Ascending aorta (tissue), 2 donors: ENCODE measurements at places on chromosomes 12 and 14. TPM values are rescaled to one million over a fixed set of nuclear protein-coding genes. Genes with fewer than 3 reads are reported as not detected.
A peak's percentile ranks its signal among the peaks of the same experiment; 100 is the strongest.

ACRBP gene
- 10.6 TPM for total RNA-seq

INHBE gene
- total RNA-seq, result not detected

POTEM gene
- not detected for total RNA-seq

RDH5 gene
- 3.6 TPM for total RNA-seq

ACSM4 gene
- not detected for total RNA-seq

A2ML1 gene
- not detected for total RNA-seq

NOC4L gene
- 9.2 TPM for total RNA-seq

DNA sequence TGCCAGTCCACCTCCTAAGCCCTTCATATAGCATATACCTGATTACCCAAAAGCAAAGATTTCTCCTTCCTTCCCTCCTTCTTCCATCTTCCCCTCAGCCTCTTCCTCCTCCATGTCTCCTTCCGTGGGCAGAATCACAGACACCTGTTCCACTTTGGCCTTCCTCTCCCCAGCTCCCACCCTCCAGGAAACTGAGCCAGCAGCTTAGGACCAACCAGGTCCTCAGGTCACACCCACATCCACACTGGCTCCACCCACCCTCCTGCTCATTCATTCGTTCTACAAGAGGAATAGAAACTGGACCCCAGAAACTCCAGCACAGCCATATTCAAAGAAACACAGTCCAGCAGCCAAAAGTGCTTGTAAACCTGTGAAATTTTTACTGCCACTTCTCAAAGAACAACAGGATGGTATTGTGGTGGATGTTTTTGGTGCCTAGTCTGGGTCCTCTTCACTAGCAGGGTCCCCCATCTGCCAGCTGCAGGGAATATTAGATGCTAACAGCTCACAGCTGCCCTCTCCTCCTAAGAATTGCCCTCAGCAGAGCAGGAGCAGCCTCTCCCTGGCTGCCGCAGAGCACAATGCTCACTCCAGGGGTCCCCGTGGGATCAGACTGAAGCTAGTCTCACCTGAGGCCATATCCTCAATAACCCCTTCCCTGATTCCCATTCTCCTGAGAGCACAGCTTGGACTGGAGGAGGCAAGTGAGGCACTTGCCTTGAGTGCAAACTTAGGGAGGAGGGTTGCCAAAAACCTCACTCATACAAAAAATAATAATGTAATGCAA lies 18.4 kb downstream of the CMKLR1 start:
- H3K27me3 ChIP-seq, result no peaks in the 10 kb centered on the region
- H3K4me3 ChIP-seq, result no peak overlapping the region
- peak overlapping the region; percentile 61 for H3K27ac ChIP-seq
- DNase-seq, result no peak
- H3K36me3 ChIP-seq, result no peaks in the 10 kb centered on the region

DNA sequence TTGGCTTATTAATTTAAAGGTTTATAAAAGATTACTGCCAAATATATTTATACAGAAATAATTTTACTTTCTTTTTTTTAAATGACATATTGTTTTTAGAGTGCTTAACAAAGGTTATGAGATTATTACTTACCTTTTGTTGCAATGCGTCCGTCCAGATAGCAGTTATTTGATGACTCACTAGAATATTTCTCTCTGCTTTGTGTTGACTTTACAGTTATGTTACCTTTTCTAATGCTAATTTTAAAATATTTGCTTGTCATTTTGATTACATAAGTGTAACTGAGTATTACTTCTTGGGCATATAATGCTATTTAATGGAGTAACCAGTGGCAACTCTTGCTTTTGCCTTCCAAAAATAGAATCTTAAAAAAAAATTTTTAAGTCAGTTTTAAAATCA lies 6.3 kb upstream of the PZP start:
- H3K4me3 ChIP-seq, result no peak overlapping the region
- no peak for DNase-seq
- H3K27ac ChIP-seq, result no peak overlapping the region
- no peaks in the 10 kb centered on the region for H3K36me3 ChIP-seq
- no peaks in the 10 kb centered on the region for H3K27me3 ChIP-seq

- H3K36me3 ChIP-seq, result no peaks in the 10 kb centered on the region
- H3K27me3 ChIP-seq, result no peaks in the 10 kb centered on the region
- DNase-seq, result no peak
- H3K4me3 ChIP-seq, result no peak overlapping the region
Measured at GRCh38 chr12:75404231-75404630, 13.3 kb downstream of the GLIPR1L2 start.

DNA sequence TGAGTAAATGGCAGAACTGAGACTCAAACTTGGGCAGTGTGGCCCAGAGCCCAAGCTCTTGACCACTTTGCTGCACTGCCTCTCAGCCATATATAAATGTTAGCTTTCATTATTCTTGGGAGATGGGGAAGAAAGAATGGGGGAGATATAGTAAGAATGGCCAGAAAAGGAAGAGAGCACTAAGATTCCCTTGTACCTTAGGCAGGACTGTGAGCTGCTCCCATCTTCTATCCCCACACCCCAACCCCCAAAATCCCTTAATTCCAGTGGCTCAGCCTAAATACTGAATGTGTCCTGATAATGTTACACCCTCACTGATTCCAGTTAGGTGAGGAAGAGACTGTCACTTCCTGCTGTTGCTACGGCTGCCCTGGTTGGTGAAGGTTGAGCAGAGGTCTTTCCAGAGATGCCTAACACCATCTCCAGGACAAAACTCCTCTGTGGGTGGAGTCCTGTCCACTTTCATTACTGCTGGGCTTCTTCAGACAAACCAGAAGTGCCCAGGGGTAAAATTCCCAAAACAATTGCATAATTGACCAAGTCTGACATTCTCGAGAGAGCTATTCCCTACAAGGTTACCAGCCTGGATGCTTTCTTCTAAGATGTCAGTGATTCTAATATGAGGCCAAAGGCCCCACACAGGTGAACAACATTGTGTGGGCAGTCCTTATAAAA lies 51.8 kb downstream of the GNG2 start:
- no peak for DNase-seq
- H3K27me3 ChIP-seq, result no peaks in the 10 kb centered on the region
- H3K4me1 ChIP-seq, result no peaks in the 10 kb centered on the region
- no peak overlapping the region for H3K27ac ChIP-seq
- H3K4me3 ChIP-seq, result no peak overlapping the region

DNA sequence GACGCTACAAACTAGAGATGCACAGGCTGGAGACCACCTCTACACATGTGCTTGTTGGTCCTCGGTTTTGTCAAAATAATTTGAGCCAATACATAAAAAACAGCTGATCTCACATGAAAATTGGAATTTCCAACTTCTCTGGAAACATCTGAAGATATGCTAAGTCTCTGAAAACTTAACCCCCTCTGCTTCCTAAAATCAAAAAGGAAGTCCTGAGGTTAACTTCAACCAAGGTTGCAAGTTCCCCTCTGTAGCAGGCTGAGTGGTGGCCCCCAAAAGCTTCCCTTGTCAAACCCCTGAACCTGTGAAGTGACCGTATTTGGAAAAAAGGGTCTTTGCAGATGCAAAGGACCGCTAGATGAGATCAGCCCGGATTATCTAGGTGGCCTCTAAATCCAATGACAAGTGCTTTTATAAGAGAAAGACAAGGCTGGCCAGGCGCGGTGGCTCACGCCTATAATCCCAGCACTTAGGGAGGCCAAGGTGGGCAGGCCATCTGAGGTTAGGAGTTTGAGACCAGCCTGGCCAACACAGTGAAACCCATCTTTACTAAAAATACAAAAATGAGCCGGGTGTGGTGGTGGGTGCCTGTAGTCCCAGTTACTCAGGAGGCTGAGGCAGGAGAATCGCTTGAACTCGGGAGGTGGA lies 32.0 kb upstream of the VPS37B start:
- H3K27ac ChIP-seq, result no peak overlapping the region
- no peak overlapping the region for H3K4me3 ChIP-seq
- no peaks in the 10 kb centered on the region for H3K36me3 ChIP-seq
- H3K27me3 ChIP-seq, result no peaks in the 10 kb centered on the region
- no peak for DNase-seq
- H3K4me1 ChIP-seq, result no peaks in the 10 kb centered on the region

DNA sequence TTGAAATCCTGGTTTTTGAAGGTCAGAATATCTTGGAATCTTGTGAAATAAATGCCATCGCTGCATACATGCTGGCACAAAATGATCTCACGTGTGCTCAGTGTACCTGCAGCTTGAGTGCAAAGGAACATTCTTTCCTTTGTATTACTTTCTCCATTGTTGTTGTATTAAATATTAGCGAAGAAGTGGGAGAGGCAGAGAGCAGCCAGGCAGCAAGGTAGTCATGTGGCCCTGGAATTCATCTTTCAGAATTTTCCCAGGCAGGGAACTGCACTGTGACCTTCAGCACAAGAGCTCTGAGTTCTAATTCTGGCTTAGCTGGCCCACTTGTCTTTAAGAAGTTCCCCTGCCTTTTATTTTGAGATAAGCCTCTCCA lies 145.5 kb downstream of the PRKCH start:
- H3K36me3 ChIP-seq, result no peaks in the 10 kb centered on the region
- peaks cover 4% of the 10 kb centered on the region for H3K4me1 ChIP-seq
- H3K4me3 ChIP-seq, result no peak overlapping the region
- H3K27me3 ChIP-seq, result no peaks in the 10 kb centered on the region
- DNase-seq, result no peak

GRCh38 chr12:80825506-80825905 lies 108.8 kb downstream of the MYF5 start:
- no peak for DNase-seq
- H3K27ac ChIP-seq, result no peak overlapping the region
- no peaks in the 10 kb centered on the region for H3K4me1 ChIP-seq
- no peak overlapping the region for H3K4me3 ChIP-seq

- no peak overlapping the region for H3K4me3 ChIP-seq
- no peaks in the 10 kb centered on the region for H3K36me3 ChIP-seq
- no peak overlapping the region for H3K27ac ChIP-seq
- DNase-seq, result no peak
- H3K27me3 ChIP-seq, result no peaks in the 10 kb centered on the region
Measured at GRCh38 chr12:85740186-85740585, 96.0 kb downstream of the RASSF9 start.

- no peak overlapping the region for H3K4me3 ChIP-seq
- no peaks in the 10 kb centered on the region for H3K27me3 ChIP-seq
- DNase-seq, result no peak
- H3K27ac ChIP-seq, result no peak overlapping the region
- no peaks in the 10 kb centered on the region for H3K36me3 ChIP-seq
Measured at GRCh38 chr12:117718559-117718958, 250.2 kb downstream of the KSR2 start.

- H3K27ac ChIP-seq, result no peak overlapping the region
- H3K27me3 ChIP-seq, result no peaks in the 10 kb centered on the region
- no peak overlapping the region for H3K4me3 ChIP-seq
- no peak for DNase-seq
- H3K4me1 ChIP-seq, result no peaks in the 10 kb centered on the region
Measured at GRCh38 chr12:93921521-93921920, 226.9 kb upstream of the PLXNC1 start.

GRCh38 chr12:114547636-114548035 lies 136.3 kb downstream of the TBX3 start:
- no peaks in the 10 kb centered on the region for H3K27me3 ChIP-seq
- no peak for DNase-seq
- H3K4me3 ChIP-seq, result no peak overlapping the region
- no peaks in the 10 kb centered on the region for H3K4me1 ChIP-seq
- no peaks in the 10 kb centered on the region for H3K36me3 ChIP-seq
- H3K27ac ChIP-seq, result no peak overlapping the region

DNA sequence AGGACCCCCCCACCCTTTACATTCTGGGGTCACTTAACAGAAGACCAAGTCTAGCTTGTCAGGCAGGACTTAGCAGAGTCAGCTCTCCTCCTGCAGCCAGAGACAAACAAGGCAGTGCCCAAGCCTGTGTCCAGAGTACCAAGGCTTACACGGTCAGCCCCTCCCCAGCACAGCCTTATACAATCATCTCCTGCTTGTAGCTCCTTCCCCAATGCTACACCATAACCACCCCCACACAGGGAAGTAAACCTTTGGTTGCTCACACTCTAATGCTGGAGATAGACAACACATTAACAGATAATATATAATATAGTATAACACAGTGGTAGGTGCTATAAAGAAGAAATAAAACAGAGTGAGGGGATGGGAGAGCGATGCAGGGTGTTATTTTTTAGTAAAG lies 175.4 kb upstream of the PWP1 start:
- H3K27me3 ChIP-seq, result no peaks in the 10 kb centered on the region
- no peaks in the 10 kb centered on the region for H3K36me3 ChIP-seq
- H3K4me1 ChIP-seq, result no peaks in the 10 kb centered on the region

DNA sequence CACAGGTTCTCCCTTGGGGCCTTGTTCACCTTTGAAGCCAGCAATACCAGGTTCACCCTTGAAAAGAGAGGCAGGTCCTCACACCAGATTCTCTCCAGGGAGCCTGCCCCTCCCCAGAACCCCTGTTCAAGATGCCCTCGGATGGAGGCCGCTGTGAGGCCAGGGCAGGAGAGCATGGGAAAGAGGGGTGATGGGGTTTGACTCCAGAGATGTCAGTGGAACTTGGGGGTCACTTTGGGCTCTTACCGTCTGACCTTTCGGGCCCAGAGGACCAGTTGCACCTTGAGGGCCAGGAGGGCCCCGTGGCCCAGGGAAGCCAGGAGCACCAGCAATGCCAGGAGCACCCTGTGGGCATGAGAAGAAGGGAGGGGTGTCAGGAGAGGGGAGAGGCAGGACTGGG lies 17.4 kb downstream of the COL2A1 start:
- DNase-seq, result no peak
- H3K36me3 ChIP-seq, result no peaks in the 10 kb centered on the region
- no peaks in the 10 kb centered on the region for H3K4me1 ChIP-seq
- no peaks in the 10 kb centered on the region for H3K27me3 ChIP-seq
- H3K27ac ChIP-seq, result no peak overlapping the region
- H3K4me3 ChIP-seq, result no peak overlapping the region

DNA sequence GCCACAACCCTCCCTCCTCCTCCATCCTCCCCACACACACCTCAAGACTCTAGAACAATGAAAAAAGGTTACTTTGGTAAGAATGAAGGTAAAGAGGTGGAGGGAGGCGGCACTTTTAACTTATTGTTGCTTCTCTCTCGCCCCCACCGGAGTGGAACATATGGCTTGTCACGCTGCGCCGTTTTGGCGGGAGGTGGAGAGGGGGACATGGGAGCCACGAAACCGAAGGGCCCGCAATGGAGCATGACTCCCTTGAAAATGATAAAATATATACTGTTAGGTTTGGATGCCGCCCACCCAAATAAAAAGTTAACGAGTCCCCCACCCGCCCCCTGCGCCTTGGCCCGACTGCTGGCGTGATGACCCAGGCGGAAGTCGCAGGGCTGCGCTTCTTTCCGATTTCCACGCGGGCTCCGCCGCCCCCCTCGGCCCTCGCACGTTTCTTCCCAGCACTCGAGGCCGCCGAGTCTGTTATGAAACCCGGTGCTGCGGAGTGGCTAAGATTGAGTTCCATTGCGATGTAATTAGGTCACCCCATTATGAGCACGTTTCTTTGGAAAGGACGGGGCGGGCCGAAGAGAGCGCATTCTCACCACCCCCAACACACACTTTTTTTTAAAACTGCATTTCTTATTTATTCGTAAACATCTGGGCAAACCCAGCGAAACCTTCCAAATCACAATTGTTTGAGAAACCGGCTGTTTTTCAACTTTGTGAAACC lies 1.4 kb upstream of the ZFP36L1 start:
- H3K27me3 ChIP-seq, result no peaks in the 10 kb centered on the region
- H3K27ac ChIP-seq, result peak overlapping the region; percentile 100
- no peaks in the 10 kb centered on the region for H3K4me1 ChIP-seq
- H3K36me3 ChIP-seq, result peaks cover 14% of the 10 kb centered on the region

- H3K4me3 ChIP-seq, result no peak overlapping the region
- H3K4me1 ChIP-seq, result peaks cover 28% of the 10 kb centered on the region
- H3K36me3 ChIP-seq, result no peaks in the 10 kb centered on the region
- no peaks in the 10 kb centered on the region for H3K27me3 ChIP-seq
- no peak for DNase-seq
Measured at GRCh38 chr14:101833045-101833444, 71.5 kb downstream of the PPP2R5C start.
